ENCODE measurements at places on chromosomes 12 and 14.

- DNase-seq: no peak
Observed at GRCh38 chr12:7656121-7656520, 9.6 kb downstream of the APOBEC1 start.

- DNase-seq: no peak
Observed at GRCh38 chr14:64790478-64790877, 86.3 kb downstream of the PLEKHG3 start.

- no peak for DNase-seq
Observed at GRCh38 chr14:102523569-102524450, 14.2 kb upstream of the ANKRD9 start.

GRCh38 chr12:68292151-68292943 is 38.9 kb upstream of the IL22 start:
- no peak for DNase-seq

- DNase-seq: no peak
Observed at GRCh38 chr12:59452259-59452658, 143.6 kb upstream of the SLC16A7 start.

DNA sequence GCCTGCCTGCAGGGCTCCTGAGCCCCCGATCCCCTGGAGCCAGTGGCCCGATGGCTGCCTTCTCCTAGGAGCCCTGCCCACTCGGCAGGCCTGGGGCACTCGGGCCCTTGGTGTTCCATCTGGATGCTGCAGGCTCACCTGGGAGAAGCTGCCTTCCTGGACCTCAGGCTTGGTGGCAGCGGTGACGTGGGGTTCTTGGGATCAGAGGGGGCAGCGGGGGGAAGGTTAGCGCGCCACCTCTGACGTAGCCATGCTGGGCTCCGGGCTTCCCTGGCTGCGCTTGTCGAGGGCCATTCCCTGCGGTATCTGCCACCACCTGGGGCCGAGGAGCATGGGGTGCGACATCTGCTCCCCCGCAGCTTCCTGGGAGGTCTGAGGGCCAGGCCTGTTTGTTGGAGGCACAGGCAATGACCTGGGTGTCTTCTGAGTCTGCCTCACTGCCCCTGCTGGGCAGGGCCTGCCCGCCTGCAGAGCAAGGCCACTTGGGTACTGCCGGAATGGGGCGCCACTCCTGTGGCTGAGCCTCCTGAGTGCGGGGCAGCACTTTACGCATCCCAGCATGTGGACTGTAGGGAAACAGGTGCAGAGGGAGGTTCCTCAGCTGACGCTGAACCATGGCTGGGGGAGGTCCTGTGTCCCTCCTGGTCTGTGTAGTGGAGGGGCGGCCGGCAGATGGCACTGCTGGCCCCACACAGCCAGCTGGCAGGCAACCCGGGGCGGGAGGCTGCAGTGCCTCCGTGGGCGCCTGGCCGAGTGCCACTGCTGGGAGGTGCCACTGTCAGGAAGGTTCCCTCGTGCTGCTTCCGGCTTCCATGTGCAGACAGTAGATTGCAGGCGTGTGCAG is 20.3 kb downstream of the MTA1 start:
- DNase-seq: no peak

DNA sequence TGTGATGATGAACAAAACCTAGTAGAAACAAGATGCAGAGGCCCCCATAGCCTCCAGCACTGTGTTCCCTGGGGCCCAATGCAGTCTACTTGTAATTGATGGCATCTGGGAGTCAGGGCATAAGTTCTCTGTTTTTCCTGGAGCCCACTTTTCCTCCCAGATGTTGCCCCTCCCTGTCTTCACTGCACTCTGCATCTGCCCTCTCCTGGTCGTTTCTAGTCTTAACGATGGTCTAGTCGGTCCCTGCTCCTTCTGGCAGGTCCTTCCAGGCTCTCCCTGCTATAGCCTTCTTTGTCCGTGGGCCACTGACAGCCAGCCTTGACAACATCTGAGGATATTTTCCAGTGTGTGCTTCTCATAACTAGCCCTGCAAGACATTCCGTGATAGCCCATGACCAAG is 208.3 kb downstream of the GXYLT1 start:
- DNase-seq: no peak

DNA sequence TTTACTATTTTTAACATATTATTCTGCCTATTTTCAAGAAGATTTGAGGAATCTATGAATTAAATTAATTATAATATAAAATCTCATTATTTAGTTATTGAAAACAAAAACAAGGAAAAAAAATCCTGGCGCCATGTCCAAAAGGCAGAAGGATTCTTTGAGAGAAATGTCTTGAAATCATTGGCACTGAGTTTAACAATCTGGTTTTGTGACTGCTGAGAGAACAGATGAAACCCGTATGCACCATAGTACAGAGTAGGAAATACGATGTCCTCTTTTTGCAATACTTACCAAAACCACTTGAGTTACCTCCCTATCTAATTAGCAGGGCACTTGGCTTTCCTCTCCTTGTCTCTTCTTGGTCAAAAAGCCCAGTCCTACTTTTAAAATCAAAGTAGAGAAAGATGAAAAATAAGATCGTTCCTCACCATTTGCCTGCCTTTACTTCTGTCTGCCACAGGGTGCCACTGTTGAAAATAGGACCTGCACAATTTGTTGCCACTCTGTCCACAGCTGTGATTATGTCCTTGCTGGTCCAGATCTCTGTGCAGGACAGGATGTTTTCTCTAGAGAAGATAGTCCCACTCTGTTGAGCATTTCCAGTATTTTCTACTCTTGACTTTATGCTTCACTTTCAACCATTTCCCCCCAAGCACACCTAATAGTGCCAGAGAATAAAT is 179.7 kb downstream of the PDZRN4 start:
- DNase-seq: no peak

GRCh38 chr14:51732494-51733112 is 80.9 kb downstream of the FRMD6 start:
- no peak for DNase-seq

GRCh38 chr14:92902726-92903125 is 20.2 kb upstream of the CHGA start:
- DNase-seq: no peak

DNA sequence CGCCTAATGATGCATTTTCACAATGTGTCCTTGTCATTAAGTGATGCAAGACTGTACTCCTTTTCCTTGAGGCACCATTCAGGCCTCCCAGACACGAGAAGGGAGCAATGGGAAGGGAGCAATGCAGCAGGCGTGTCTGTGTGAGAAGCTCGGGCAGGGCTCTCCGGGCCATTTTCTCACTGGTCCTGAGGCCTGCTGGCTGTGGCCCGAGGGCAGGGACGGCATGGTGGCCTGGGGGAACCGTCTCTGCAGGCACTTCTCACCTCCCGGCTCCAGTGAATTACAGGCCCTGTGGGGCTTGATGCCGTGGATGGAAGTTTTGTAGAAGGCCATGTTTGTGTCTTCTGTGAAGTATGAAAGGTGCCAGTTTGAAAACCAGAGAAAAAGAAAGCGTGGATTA is 71.0 kb downstream of the ADGRD1 start:
- no peak for DNase-seq

DNA sequence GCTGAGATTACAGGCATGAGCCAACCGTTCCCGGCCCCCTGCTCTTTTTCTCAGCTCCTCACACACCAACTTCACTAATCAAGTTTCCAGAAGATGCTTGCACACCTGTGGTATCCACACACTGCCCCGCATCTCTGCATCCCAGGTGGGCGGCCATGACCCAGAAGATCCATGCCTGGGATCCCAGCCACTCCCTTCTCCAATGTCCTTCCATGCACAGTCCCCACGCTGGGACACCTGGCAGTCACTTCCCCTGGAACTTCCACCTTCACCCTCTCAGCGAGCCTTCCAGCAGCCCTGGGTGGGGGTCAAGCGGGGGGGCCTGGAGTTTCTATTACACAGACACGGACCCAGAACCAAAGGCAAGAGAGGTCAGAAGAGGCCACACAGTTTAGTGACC is 107.8 kb downstream of the CALM1 start:
- DNase-seq: no peak

DNA sequence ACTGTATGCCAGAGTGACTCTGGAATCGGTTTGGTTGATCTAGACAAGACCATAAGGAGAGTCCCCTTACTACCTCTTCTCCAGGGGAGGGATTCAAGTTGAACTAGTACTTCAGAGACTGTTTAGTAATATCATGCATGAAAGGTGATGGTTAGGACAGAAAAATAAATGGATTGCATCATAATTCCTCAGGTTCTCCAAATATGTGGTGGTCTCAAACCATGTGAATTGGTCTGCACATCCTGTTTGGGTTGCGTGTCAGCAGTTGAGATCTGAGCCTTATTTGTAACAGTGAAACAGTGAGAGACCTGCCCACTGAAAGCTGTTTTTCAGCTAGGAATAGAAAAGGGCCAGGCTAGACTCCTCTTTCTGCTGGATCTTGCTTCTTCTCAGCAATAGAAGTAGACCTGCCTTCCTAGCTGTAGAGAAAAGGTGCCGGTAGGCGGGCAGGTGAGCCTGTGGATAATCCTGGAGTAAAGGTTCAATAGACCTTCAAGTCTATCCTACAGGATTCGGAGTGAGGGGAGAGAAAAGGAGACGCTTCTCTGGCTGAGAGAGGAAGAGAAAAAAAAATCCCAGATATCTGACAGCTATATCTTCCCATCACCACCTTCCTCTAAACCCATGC is 258.5 kb upstream of the E2F7 start:
- DNase-seq: no peak

GRCh38 chr12:1320021-1320420 is 274.4 kb downstream of the FBXL14 start:
- no peak for DNase-seq

GRCh38 chr12:111154147-111154834 is 214.6 kb downstream of the PHETA1 start:
- DNase-seq: no peak

- no peak for DNase-seq
Observed at GRCh38 chr14:70857496-70857890, 48.2 kb upstream of the MAP3K9 start.

DNA sequence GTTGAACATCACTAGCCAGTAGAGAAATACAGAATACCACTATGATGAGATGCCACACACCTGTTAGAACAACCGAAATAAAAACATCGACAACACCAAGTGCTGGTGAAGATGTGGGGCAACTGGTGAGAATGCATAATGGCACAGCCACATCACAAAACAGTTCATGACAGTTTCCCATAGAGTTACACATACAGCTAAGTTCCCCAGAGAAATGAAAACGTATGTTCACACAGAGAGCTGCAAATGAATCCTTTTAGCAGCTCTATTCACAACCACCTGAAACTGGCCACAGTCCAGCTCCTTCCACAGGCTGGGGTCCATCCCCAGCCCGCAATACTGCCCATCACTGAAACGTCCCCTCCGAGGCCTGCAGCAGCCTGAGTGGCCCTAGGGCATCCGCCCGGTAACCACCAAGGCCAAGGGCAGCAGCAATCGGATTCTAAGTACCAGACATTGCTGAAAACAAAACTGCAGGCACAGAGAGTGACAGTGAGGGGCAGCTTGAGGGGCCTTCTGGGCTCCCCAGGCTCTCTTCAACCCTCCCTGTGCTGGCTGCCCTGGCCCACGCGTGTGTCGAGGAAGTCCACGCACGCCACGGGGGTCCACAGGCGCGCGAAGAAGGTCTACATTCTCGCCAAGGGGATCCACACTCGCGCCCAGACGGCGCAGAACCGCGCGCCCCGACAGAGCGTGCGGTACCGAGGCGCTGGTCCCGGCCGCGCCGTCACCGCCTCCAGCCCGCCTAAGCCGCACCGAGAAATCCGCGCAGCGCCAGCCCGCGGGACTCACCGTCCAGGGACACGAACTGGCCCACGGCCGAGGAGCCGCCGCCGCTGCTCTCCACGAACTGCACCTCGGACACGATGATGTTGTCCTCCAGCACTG is 903 bp downstream of the BRF1 start:
- no peak for DNase-seq

DNA sequence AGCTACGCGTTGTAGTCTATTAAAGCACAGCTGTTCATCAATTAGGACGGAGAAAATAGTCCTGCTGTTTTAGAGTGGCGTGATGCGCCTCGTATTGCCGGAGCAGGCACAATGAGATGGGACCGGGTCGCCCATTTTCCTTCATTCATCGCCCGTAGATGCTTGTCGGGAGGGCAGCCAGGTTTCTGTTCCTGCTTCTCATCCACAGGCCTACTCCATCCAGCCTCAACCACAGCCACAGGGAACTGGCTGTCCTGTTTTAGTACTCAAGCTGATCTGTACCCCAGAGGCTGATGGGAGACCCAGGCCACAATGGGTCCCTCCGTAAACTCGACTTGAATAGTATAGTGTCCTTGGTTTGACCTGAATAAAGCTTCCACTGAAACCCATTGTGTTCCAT is 264.0 kb downstream of the VRK1 start:
- DNase-seq: no peak

GRCh38 chr14:75876530-75876929 is 105.3 kb downstream of the TGFB3 start:
- no peak for DNase-seq

DNA sequence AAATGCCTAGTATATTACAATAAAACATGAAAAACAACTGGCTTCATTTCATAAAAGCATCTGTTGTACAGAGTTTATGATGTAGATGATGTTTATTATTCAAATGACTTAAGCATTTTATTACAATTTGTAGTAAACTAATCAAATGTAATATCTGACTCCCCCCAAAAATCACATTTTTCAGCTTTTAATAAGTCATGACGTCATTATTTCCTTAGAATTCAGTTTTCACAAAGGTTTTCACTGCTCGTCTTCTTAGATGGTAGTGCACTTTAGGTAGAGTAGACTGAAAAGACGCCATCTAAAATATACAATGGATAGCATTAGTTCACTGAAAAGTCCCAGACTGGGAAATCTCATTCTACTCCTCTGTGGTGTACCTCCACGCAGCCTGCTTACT is 181.5 kb downstream of the ACSS3 start:
- DNase-seq: no peak

- DNase-seq: no peak
Observed at GRCh38 chr12:77949943-77950342, 119.2 kb downstream of the NAV3 start.

DNA sequence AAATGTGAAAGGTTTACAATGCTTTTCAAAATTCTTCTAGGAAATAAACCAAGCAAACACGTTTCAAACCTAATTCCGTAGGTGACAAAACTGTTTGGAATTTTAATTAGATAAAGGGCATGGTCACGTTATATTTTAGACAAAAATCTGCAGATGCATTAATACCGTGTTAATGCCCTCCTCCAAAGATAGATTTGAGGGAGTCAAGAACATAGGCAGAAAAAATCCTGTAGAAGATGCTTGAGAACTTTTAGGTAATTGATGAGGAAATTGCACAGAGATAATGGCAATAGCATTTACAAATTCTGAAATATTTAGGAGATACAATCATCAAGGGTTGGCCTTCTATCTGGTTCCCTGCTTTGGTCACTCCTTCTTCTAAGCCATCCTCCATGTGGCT is 212.6 kb downstream of the TMTC3 start:
- DNase-seq: no peak

All from T-helper 2 cell (primary cell).